ENCODE measurements at places on chromosomes 6 and 20.

DNA sequence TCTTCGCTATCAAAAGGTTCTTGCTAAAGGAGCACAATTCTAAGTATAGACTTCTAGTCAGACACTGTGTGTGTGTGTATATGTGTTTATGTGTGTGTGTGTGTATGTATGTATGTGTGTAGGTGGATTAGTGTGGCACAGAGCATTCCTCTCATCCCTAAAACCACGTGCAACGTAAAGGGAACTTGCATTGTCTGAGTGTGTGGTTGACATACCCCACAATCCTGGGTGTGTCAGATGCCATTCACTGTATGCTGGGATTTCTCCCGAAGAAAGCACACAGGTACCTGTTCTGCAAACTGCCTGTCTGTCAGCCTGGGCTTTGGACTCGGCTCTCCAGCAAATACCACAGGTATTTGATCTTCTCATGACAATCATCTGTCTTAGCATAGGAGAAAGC lies 42.3 kb upstream of the TBC1D7 start:
- H3K36me3 ChIP-seq = peaks cover under 1% of the 10 kb centered on the region
- H3K27ac ChIP-seq = no peak overlapping the region
- H3K27me3 ChIP-seq = no peaks in the 10 kb centered on the region
- DNase-seq = no peak
- no peak overlapping the region for H3K4me3 ChIP-seq

GRCh38 chr6:64580346-64580745 lies 944.7 kb downstream of the PHF3 start:
- H3K36me3 ChIP-seq = no peaks in the 10 kb centered on the region
- no peak for DNase-seq
- H3K27ac ChIP-seq = no peak overlapping the region
- no peaks in the 10 kb centered on the region for H3K27me3 ChIP-seq
- no peaks in the 10 kb centered on the region for H3K4me1 ChIP-seq

GRCh38 chr6:135530113-135530512 lies 32.6 kb upstream of the AHI1 start:
- H3K4me1 ChIP-seq = no peaks in the 10 kb centered on the region
- H3K36me3 ChIP-seq = no peaks in the 10 kb centered on the region
- H3K4me3 ChIP-seq = no peak overlapping the region
- no peak for DNase-seq
- H3K27me3 ChIP-seq = no peaks in the 10 kb centered on the region
- H3K27ac ChIP-seq = no peak overlapping the region

DNA sequence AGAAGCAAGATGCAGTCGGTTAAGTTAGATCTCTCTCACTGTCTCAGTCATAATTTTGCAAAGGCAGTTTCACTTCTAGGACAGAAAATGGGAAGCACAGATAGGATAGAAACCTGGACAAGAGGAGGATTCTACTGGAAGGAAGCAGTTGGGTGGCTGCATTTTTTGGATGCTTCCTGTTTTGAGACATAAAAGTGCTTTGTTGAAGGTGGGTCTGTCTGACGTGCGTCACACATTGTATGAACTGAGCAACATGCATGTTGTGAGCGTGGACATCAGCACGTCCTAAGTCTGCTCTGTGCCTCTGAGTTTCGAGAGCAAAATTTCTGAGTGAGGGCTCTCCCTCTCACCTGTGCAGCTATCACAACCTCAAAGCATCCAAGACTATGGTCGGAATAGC lies 68.7 kb upstream of the SNX9 start:
- no peaks in the 10 kb centered on the region for H3K36me3 ChIP-seq
- no peaks in the 10 kb centered on the region for H3K4me1 ChIP-seq
- no peak for DNase-seq
- no peak overlapping the region for H3K27ac ChIP-seq
- no peak overlapping the region for H3K4me3 ChIP-seq

- peaks cover 27% of the 10 kb centered on the region for H3K36me3 ChIP-seq
- H3K27ac ChIP-seq = peak overlapping the region; percentile 87
- DNase-seq = peak; percentile 22
- H3K4me3 ChIP-seq = peak overlapping the region; percentile 98
Measured at GRCh38 chr6:52362443-52363227, 684 bp downstream of the PAQR8 start.
